ENCODE measurements at places on chromosomes 13 and 19. TPM values are rescaled to one million over a fixed set of nuclear protein-coding genes. Genes with fewer than 3 reads are reported as not detected.

LILRB2 gene
- not detected for total RNA-seq

CCDC70 gene
- not detected for total RNA-seq

KIR3DL1 gene
- not detected for total RNA-seq

AP1M1 gene
- total RNA-seq = 56.4 TPM

All from regular cardiac myocyte (primary cell).